Activated CD4-positive, alpha-beta T cell treated with anti-CD3 and anti-CD28 coated beads for 1 hour (primary cell): ENCODE measurements at places on chromosomes 7 and 10.

GRCh38 chr7:147013825-147014224 is 897.2 kb downstream of the CNTNAP2 start:
- no peak for DNase-seq

GRCh38 chr7:28088032-28088431 is 92.6 kb downstream of the JAZF1 start:
- DNase-seq: no peak

GRCh38 chr10:112173206-112173605 is 10.4 kb downstream of the GPAM start:
- no peak for DNase-seq

DNA sequence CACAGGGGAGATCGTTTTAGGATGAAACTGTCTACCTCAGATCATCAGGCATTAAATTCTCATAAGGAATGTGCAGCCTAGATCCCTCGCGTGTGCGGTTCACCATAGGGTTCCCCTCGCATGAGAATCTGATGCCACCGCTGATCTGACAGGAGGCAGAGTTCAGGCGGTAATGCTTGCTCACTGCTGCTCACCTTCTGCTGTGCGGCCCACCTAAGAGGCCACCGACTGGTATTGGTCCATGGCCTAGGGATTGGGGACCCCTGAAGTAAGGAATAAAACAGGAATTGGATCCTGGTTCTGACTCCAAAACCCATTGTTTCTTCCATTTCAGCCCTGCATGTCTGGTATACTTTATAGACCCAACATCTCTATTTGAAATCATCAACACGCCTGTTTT is 4.1 kb downstream of the NOD1 start:
- no peak for DNase-seq

DNA sequence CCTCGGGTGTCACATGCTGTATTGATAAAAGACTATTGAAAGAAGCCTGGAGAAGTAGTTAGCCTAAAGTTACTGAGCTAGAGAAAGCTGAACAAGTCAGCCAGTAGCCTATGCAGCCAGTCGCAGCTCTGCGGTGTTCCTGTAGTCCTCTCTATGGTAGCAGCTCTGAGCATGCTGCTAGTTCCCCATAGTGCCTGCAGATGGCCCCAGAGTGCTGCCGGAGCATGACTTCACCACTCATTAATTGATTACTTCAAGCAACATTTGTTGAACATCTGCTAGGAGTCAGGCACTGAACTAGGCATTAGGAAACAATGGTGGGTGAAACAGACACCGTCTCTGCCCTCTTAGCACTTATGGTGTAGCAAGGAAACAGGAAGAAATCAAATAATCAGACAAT is 422.7 kb downstream of the SORCS3 start:
- no peak for DNase-seq

GRCh38 chr10:132666705-132667341 is 119.1 kb downstream of the NKX6-2 start:
- DNase-seq: no peak

GRCh38 chr10:51469686-51470085 is 229.7 kb downstream of the CSTF2T start:
- DNase-seq: no peak

- no peak for DNase-seq
Observed at GRCh38 chr10:75717126-75717916, 285.9 kb downstream of the LRMDA start.

DNA sequence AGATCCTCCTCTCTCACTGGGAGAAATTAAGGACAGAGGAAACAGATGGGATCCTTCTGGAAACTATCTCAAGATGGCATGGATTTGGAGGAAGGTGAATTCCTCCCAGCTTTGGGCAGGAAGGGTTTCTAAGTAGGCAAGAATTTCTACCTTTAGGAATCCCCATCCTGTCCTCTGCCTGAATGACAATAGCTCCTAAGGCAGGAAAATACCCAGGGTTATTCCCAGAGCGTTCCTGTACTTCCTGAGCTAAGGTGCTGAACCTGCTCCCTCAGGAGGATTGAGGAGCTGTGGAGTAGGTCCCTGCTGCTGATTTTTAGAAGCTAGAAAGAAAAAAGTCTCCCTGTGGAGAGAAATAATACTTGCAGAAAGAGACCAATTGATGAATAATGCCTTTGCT is 568 bp downstream of the MGAM2 start:
- no peak for DNase-seq

DNA sequence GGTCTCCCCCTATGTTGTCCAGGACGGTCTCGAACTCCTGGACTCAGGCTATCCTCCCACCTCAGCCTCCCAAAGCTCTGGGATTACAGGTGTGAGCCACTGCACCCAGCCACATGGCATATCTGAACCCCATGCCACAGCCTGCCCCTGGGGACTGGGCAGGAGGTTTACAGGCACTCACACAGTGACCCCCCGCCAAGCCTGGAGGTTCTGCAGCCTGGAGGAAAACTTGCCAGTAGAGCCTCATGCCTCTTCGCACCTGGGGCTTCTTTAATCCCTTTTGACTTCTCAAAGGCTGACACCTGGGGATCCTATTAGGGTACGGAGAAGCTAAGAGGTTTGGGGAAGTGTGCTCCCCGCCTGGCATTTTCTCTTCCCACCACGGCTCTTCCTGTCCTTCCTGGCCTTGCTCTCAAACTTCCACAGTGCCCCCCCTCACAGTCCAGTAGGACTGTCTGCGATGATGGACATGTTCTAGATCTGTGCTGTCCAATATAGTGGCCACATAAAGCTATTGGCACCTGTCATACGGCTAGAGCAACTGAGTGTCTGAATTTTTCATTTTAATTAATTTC is 11.4 kb upstream of the KCP start:
- DNase-seq: no peak

- DNase-seq: no peak
Observed at GRCh38 chr10:69329721-69330178, 51.5 kb downstream of the HK1 start.

DNA sequence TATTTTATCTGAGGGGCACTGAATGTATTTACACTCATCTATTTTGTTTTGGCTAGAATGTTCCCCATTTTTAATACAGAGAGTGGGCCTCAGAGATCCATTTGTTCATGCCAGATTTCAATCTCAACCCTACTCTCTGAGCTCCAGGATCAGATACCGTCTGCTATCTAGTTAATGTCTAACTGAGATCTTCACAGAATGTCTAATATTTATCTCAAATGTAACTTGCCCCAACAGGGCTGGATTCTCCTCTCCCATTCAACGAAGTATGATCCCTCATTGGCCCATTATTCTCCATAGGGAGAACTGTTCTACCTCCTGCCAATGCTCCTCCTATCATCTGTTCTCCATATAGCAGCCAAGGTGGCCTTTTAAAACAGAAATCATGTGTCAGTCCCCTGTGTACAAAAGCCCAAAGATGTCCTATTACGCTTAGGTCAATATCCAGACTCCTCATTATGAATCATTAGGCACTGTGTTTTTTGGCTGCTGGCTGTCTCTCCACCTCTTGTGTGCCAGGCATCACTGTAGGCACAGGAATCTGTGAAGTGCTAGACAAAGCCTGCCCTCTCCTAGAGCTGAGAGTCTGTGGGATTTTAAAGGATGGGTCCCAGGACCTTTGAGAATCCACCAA is 169.3 kb upstream of the AGK start:
- no peak for DNase-seq

- no peak for DNase-seq
Observed at GRCh38 chr7:142745091-142745635, 4.1 kb upstream of the PRSS1 start.

DNA sequence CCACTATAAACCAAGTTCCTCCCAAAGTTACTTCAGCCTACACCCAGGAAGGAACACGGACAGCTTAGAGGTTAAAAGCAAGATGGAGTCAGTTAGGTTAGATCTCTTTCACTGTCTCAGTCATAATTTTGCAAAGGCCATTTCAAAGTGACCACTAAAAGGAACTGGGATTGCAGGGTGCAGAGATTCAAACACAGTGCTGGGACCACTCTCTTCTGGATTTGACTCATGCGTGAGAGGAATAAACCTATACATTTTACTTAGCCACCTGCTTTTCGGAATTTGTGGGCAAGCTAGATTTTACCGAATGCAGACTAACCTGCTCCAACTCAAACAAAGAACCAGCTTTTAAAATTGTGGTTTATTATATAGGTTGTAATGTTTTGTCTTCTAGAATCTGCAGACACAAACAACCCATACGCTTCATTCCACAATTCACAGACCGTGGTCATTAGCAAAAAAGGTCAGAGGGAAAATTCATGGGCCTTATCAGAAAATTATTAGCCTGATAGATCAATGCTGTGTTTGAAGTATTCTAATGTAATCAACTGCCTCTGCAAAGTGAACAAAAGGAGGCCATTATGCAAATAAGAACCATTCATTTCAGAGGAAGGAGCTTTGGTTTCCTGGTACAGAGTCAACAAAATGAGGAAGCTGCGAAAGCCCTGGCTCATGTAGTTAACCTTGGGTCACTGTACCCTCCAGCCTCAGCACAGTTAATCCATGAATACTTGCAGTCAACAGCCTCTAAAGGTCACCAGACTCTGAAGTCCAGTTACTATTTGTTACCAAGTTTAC is 342.7 kb upstream of the KLF6 start:
- DNase-seq: no peak

GRCh38 chr7:2999078-2999500 is 44.6 kb downstream of the CARD11 start:
- DNase-seq: no peak

- no peak for DNase-seq
Observed at GRCh38 chr7:90839316-90839715, 243.2 kb downstream of the CDK14 start.

GRCh38 chr10:80137031-80137862 is 4.7 kb downstream of the PLAC9 start:
- no peak for DNase-seq

DNA sequence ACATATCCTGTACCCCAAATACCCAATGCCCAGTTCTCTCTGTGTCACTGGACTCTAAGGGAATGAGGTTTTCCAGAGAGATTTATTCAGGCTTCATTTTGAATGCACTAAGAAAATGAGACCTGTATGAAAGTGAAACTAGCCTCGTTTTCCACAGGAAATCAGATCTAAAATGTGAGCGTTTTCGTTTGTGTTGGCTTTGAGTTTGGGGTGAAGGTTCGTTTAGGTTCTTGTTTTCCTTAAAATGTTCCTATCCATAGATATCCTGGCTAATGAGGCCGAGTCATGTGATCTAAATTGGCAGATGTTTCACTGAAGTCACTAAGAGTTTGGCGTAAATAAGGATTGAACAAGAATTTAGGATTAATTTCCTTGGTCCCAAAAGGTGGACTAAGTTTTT is 90.9 kb upstream of the BMPER start:
- DNase-seq: no peak

GRCh38 chr7:86130268-86130667 is 513.4 kb upstream of the GRM3 start:
- no peak for DNase-seq

DNA sequence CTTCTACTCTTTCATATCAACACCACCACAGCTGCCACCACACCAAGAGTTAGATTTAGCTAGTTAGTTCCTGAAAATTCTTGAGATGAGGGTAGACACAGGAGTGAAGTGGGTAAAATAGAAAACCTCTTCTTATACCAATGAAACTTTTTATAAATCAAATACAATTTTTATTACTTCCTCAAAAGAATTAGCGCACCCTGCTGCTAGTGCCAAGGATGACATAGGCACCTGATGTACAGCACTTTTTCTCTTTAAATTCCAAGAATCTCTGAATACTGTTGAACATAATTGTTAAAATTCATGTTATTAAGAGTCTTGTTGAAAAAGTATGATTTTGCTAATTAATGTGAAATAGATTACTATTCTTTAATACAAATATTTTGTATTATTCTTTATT is 11.4 kb downstream of the ZWINT start:
- DNase-seq: no peak

GRCh38 chr7:18302097-18302496 is 193.5 kb upstream of the HDAC9 start:
- DNase-seq: no peak

DNA sequence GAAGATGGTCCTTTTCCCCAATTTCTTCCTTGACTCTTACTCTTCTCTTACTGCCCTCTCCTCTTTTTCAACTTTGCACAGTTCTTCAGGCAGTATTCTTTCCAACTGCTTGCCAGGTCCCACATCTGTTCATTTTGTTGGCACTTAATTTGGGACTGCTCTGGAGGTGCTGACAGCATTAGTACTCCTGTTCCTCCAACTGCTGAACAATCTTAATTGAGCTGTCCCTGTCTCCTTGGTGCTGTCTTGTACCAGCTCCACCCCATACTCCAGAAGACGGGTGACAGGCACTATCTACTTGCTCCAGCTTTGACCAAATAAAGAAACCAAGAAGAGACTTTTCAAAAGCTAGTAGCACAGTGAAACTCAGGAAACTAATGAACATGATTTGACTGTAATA is 160.0 kb downstream of the PDE1C start:
- DNase-seq: no peak

- no peak for DNase-seq
Observed at GRCh38 chr7:130350945-130351790, 6.6 kb downstream of the CPA5 start.

GRCh38 chr7:55084307-55084706 is 65.5 kb downstream of the EGFR start:
- DNase-seq: no peak

DNA sequence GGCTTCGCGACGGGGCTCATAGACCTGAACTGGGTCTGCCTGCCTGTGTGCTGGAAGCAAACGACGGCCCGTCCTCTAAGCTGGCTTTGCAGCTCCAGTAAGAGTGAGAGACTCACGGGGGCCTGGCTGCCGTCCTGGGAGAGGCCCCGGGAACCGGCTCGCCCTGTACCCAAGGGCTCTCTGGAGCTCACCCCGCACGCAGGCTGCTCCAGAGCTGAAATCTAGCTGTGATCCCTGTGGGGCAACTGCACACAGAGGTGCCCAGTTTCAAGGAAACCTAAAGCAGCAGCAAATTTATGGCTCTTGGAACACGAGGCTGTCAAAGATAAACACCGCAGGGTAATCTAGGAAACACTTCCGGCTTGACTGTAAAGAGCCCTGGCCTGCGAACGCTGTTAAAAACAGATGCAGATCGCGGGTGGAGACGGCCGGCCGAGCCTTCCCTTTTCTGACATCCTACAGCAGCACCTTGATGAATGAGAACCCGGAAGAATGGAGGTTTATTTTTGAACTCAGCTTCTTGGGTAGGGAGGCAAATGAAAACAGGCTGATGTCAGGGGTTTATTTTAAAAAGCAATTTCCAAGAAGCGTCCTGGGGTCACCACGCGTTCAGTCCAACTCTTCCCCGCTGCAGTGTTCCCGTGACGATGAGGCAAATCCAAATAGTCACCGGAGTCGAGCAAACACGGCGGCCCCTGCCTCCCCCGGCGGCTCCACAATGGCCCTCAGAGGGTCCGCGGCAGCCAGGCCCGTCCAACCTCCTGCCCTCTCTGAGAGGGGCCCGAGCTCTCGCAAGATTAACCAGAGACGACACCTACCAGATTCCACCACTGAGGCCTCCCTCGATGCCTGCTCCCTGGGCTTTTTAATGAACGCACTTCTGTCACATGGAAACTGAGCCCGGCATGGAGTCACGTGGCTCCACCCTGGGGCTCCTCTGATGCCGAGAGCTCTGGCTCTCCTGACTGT is 29.6 kb downstream of the AMZ1 start:
- DNase-seq: no peak

- DNase-seq: no peak
Observed at GRCh38 chr10:29007748-29008610, 280.9 kb upstream of the LYZL1 start.
